NCI-H1436 (cell line): ENCODE measurements at places on chromosomes 6 and 20.

DNA sequence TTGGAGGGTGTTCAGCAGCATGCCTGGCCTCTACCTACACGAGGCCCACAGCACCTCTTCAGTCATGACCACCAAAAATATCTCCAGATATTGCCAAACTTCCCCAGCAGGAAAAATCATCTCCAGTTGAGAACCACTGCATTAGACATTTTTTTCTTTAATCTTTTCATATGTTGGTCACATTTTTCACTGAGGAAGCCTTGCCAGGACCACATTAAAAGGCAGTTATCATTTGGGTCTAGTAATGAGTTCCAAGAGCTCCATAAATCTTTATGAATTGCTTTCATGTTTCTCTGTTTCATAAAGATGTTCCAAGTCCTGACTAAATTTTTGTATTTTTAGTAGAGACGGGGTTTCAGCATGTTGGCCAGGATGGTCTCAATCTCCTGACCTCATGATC is 28.8 kb downstream of the MTRES1 start:
- DNase-seq: no peak

GRCh38 chr6:70041411-70041810 is 175.1 kb downstream of the COL19A1 start:
- no peak for DNase-seq

- no peak for DNase-seq
Measured at GRCh38 chr6:44497807-44498206, 110.3 kb downstream of the CDC5L start.

DNA sequence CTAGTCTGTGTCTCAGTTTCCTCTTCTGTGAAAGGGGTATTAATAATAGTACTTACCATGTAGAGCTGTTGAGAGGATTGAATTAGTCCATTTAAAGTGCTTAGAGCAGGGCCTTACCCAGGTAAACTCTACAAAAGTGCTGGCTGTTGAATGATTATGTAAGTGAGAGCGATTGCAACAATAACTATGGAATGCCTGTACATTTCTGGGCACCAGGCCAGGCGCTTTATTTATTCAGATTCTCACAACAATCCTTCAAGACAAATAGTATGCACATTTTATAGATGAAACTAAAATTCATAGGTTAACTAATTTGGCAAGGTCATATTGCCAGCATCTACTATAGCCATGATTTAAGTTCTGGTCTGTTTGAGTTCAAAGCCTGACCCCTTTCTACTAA is 78.3 kb upstream of the MMS22L start:
- no peak for DNase-seq

- no peak for DNase-seq
Measured at GRCh38 chr20:54585217-54585616, 109.8 kb downstream of the DOK5 start.

GRCh38 chr20:64057628-64058498 is 5.1 kb upstream of the TCEA2 start:
- peak; percentile 69 for DNase-seq

- DNase-seq: no peak
Measured at GRCh38 chr6:36566418-36566905, 19.2 kb upstream of the STK38 start.

DNA sequence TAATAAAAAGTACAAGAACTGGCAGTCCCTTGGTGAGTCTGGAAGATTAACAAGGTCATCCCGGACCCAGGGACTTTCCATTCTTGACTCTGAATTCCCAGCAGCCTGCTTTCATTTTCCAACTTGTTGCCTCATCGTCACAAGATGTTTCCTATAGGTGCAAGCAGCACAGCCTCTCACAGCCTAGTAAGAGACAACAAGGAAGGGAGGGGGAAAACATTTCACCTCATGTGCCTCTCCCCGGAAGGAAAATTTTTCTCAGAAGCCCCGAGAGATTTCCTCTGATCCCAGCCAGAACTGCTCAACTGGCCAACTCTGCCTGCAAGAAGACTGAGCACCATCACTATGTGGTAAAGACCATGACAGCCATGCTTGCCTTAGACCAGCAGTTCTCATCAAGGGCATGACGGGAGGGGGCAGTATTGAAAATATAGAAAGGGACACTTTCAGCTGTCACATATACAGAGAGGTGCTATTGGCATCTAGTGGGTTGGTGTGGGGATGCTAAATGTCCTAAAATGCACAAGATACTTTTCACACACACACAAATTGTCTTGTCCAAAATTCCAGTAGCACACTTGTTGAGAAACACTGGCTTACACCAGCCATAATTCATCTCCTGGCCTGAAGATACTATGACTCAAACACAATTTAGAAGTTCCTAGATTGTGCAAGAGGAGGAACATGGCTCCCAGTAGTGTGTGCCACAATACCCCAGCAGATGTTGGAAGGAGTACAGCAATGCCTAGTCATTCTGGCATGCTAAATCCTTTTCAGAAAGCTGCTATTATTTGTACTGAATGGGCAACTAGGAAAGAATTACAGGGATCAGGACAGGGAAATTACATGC is 10.8 kb upstream of the WTAP start:
- DNase-seq: no peak

DNA sequence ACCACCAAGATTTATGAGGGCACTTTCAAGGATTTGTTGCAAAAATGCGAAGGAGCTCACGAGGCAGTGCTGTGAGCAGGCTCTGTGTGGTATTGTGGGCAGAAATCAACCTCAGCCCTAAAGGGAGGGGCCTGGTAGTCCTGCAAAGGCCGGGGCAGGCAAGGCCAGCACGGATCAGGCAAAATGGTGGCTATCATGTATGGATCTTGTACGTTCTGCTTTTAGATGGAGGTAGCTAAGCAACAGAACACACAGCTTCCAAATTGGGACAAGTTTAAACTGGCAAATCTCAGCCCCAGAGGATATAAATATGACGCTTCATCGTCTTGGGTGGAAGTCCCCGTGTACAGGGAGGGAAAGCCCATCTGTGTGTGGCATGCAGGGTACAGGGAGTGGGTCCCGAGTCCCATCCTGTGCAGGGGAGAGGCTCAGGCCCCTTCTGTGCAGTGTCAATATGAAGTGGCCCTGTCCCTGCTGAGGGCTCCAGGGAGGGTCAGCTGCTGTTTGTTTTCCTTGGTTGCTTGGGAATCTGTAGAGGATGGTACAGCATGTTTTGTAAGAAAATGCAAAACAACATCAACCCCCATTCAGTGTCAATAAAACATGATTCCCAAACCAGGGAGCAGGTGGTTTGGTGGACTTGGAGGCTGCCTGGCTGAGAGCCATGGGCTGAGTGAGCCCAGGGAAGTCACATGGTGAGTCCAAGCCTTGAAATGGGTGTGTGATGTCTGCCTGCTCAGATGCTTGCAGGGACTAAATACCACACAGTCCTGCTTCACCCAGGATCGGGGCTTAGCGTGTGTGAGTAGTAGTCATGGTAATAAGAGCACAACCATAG is 113.0 kb downstream of the SYCP2 start:
- DNase-seq: no peak

DNA sequence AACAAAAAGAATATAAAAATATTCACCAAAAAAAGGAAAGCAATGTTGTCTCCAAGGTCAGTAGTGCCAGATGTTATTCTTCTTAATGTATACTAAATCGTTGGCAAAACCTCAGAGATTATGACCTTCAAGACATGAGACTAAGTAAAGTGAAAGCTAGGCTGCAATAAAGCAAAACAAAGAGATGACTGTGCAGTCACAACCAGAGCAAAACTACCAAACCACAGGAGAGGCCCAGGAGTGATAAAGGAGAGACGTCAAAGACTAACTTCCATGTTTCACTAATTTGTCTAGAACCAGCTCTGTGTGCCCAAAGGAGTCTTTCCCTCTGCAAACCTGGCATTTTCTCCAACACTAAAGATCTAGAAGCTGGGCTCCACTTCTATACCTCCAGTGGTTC is 155.9 kb upstream of the POU3F2 start:
- DNase-seq: no peak

DNA sequence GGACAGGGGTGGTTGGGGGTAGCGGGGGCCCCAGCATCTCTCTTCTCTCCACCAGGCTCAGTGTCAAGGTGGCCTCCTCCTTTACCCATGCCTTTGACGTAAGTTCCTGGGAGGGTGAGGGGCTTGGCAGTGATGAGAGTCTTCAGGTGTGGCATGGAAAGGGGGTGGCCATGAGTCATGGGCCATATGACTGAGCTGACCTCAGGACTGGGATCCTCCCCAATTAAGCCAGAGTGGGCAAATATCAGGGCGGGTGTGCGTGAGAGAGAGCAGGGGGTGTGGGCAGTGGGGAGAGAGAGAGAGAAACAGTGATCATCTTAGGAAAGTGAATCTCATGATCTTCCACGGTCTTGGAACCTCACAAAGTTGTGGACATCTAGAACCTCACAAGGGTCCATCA is 8.2 kb upstream of the BPIFB4 start:
- DNase-seq: no peak

DNA sequence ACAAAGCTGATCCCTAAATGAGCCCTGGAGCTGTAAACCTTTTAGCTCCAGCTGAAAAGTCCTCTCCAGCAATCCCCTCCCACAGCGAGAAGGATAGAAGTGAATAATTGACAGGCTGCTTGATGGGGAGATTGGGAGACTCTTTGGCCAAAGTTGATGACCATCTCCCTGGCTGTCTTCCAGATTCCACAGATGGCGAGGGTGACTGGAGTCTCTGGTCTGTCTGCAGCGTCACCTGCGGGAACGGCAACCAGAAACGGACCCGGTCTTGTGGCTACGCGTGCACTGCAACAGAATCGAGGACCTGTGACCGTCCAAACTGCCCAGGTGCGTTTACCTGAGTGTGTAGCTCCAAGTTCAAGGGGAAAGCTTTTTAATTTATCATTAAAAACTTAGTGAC is 67.3 kb downstream of the ISM1 start:
- no peak for DNase-seq

DNA sequence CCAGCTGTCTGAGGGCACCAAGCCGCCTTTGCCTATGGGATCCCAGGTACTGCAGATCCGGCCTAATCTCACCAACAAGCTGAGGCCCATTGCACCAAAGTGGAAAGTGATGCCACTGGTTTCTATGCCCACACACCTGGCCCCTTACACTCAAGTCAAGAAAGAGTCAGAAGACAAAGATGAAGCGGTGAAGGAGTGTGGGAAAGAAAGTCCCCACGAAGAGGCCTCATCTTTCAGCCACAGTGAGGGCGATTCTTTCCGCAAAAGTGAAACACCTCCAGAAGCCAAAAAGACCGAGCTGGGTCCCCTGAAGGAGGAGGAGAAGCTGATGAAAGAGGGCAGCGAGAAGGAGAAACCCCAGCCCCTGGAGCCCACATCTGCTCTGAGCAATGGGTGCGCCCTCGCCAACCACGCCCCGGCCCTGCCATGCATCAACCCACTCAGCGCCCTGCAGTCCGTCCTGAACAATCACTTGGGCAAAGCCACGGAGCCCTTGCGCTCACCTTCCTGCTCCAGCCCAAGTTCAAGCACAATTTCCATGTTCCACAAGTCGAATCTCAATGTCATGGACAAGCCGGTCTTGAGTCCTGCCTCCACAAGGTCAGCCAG is 283.0 kb downstream of the TSHZ2 start:
- DNase-seq: no peak

DNA sequence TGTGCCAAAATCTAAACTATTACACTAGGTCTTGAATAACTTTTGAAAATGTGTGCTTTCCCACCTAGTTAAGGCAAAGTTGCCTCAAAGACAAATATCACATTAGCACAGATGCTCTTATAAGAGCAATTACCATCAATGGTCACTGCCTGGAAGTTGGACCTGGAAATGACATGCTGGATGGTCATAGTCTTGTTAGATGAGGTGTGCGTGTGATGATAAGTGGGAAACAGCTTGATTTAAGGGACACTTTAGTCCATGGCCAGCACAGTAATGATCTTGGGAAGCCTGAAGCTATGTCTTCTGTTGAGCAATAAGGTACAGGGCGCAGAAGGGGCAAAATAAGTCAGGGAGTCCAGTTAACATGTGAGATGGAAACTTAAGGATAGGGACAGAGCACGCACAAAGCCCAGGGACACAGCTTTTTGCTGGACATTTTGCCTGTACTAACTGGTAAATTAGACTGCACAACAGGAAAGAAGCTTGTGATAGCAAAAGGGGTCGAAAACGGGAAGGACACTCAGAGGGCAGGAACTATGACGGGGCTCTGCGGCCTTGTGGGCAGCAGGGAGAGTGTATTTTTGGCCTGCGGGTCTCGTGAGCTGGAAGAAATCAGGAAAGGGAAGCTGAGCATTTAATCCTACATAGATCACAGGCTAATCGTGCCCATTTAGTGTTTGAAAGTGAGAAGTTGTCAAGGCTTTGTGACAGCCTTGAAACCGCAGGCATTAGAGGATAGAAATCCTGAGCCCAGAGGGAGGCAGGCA is 66.7 kb upstream of the BMP2 start:
- DNase-seq: no peak

GRCh38 chr6:64040113-64040512 is 404.5 kb downstream of the PHF3 start:
- DNase-seq: no peak

GRCh38 chr6:48743738-48744137 is 632.7 kb upstream of the PTCHD4 start:
- no peak for DNase-seq

GRCh38 chr6:72624557-72625160 is 2.8 kb downstream of the KCNQ5 start:
- no peak for DNase-seq
